Subcutaneous preadipocyte (primary cell): ENCODE measurements at places on chromosomes 13 and 19. TPM values are rescaled to one million over a fixed set of nuclear protein-coding genes. Genes with fewer than 3 reads are reported as not detected.

GAPDHS gene
- total RNA-seq: under 0.01 TPM in 1 of 2 replicates, not detected in the other

TRPC4 gene
- under 0.01 and 0.20 TPM in 2 replicates for total RNA-seq

CDX2 gene
- total RNA-seq: not detected in 2 replicates

SLC25A41 gene
- not detected in 2 replicates for total RNA-seq

CNMD gene
- total RNA-seq: not detected in 2 replicates

CBARP gene
- 2.9 and 4.7 TPM in 2 replicates for total RNA-seq

FBN3 gene
- not detected in 2 replicates for total RNA-seq

CLEC17A gene
- under 0.01 TPM in 1 of 2 replicates, not detected in the other for total RNA-seq

IZUMO2 gene
- total RNA-seq: not detected in 2 replicates

ACER1 gene
- total RNA-seq: not detected in 2 replicates

IFI30 gene
- total RNA-seq: 29.1 and 30.9 TPM in 2 replicates

AP1M2 gene
- total RNA-seq: not detected in 2 replicates

KCTD4 gene
- not detected in 2 replicates for total RNA-seq

PINLYP gene
- 2.0 and 3.3 TPM in 2 replicates for total RNA-seq
